Kidney tubule cell (primary cell): ENCODE measurements at places on chromosomes 1 and 21.

GRCh38 chr1:232793944-232794343, 11.3 kb upstream of the MAP10 start:
- peak; percentile 82 for DNase-seq

GRCh38 chr1:30889511-30889910, 19.0 kb downstream of the SDC3 start:
- no peak for DNase-seq

DNA sequence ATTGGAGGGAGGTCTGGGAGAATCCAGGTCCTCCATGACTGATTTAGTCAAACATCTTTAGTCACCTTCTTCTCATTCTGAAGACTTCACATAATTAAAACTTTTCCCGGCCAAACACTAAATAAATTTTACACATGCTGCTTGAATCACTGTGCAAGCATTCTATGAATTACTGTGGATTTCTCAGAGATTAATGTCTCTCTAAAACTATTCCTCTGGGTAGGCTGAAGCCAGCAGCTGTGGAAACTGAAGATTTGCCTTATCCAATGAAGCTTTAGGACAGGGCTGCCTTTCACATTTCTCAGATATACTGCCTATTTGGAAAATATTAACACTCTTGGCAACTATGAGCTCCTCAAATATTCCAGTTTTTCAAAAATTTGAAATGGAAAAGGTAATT, 61.7 kb downstream of the JMJD4 start:
- no peak for DNase-seq

DNA sequence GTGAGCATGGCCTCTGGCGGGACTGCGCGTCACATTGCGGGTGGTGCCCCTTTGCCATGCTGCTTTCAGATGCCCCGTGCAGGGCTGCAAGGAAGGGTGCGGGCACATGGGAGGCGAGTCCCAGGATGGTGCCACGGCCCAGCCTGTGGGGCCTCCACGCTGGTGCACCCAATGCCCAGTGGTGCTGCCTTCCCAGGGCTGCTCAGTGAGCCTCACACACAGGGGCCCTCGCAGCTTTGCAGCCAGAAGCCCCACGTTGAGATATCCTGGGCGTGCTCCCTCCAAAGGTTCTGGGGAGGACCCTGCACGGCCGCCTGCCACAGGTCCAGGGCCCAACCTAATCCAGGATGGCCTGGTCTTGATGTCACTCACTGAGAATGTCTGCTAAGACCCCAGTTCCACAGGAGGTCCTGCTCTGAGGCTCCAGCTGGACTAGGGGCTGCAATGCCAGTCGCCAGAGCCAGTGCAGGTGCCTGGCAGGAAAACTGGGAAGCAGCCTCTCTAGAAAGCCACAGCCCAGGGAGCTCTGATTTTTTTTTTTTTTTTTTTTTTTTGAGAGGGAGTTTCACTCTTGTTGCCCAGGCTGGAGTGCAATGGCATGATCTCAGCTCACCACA, 34.1 kb upstream of the PRSS38 start:
- DNase-seq, result no peak
